Stimulated activated memory B cell treated with anti-CD40 and anti-IgM and Interleukin-4, amounts not matched to agents 10 μg/mL and 1 μg/mL and 100 μg/mL, for 72 hours (primary cell): ENCODE measurements at places on chromosomes 1 and 21.

- no peak for ATAC-seq
Measured at GRCh38 chr1:156748670-156749418, 2.6 kb downstream of the HDGF start.

DNA sequence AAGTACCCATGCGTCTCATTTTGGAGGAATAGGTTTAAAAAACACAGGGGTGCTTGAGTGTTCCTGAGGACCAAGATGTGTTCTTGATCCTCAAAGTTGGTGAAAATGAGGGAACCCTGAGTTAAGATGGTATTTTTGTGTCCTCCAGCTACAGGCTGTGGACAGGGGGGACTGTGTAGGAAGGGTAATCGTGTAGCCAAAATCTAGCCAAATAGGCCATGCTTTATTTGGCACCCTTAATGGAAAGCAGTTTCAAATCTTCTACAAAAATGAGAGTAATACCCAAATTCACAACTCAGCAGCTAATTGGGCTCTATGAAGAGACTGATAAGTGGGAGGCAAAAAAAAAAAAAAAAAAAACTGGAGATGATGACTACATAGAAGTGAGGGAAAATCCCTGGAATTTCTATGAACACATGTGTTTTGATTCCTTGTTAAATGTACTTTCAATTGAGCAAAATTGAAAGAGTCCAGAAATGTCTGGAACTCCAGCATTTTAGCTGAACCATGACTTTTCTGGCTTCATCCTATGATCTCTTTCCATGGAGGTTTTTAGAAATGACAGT is 470 bp downstream of the HSD11B1 start:
- no peak for ATAC-seq

- no peak for ATAC-seq
Measured at GRCh38 chr21:16454399-16454798, 724.6 kb downstream of the USP25 start.

GRCh38 chr1:227654858-227655752 is 80.0 kb downstream of the JMJD4 start:
- ATAC-seq = no peak

DNA sequence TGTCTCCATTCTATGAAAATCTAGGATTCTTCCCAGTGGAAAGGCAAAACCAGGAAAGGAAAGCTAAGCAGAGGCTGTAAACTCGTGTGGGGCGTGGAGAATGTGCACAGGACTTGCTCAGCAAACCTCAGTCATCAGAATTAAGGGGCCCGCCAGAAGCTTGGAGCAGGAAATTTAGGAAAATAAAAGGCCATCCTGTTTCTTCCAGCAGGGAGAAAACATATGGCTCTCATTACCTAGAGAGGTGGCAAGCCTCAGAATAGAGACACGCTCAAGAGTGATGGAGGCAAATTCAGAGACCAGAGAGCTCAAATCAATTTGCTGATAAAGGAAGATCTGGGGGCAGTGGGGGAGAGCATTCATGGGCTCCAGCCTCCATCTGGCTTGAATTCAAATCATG is 151.9 kb upstream of the KLHDC7A start:
- ATAC-seq = no peak

DNA sequence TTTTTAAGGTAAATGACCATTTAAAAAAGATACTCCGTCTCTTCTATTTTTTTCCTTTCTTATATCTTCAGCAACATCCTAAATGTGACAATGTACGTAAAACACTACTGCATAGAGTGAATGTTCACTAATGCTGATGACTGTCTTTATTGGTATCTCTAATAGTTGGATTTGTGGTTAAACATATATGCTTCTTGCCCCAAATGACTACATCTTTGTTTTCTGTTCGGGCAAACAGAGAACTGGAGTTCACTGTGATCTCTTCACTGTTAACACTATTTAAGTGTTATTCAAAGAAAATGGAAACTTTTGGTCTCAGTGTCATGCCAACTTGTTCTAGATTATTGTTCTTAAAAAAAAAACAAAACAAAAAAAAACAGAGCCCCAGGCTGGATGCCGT is 109.4 kb downstream of the KIF26B start:
- no peak for ATAC-seq

DNA sequence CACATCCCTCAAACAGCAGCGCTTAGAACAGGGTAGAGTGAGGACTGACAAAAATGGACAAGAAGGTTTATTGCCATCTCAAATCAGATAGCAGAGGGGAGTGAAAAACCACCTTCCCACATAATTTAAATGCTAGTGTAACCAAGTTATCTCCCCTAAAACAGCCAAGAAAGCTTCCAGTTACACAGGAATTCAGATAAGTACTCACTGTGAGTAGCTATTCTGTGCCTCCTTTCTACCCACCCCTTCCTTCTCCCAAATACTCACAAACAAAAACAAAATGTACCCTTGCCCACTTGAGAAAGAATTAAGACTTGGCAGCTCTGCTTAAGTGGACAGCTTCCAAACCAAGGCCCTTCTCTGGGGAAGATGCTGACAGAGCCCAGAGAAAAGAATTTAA is 9.1 kb downstream of the OTUD7B start:
- ATAC-seq = no peak

- ATAC-seq = no peak
Measured at GRCh38 chr1:166865926-166866325, 10.1 kb downstream of the TADA1 start.

DNA sequence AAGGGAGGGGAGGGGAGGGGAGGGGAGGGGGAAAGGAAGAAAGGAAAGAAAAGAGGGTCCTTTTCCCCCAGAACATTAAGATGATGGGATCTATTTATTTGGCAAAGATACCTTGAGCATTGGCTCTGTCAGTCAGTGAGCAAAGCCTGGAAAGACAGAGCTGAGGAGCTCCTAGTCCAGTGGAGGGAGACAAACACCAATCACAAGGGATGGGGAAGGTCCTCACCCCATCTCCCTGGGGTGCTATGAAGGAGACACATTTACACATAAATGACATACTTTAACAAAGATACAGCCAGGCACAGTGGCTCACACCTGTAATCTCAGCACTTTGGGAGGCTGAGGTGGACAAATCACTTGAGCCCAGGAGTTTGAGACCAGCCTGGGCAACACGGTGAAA is 154.9 kb upstream of the TIAM1 start:
- no peak for ATAC-seq

DNA sequence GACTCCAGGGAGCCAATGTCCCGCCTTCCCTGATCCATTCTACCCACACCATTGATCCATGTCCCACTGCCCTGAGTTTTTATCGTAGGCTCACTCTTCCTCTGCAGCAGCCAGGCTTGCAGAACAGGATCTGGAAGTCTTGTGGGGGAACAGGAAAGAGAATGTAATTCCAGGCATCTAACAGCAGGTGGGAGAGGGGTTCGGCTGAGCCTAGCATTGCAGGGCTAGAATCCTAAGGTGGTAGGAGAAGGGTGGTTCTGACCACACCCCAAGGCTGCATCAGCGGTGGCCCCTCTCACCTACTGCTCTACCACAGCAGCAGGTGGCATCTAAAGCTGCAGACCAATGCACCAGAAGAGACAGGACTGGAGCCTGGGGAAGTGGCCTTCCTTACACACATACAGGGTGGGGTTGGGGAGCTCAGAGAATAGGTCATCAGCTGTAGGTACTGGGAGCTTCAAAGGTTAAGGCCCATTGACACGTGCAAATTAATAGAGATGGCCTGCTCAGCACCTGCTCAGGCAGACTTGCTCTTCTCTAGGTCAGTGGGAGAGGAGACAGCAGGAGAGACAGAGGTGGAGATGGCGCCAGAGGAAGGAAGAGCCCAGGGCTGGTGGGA is 20.5 kb downstream of the KNCN start:
- ATAC-seq = no peak

GRCh38 chr1:11543392-11543791 is 64.4 kb downstream of the DISP3 start:
- no peak for ATAC-seq

- ATAC-seq = no peak
Measured at GRCh38 chr1:244709476-244710368, 56.8 kb downstream of the DESI2 start.

DNA sequence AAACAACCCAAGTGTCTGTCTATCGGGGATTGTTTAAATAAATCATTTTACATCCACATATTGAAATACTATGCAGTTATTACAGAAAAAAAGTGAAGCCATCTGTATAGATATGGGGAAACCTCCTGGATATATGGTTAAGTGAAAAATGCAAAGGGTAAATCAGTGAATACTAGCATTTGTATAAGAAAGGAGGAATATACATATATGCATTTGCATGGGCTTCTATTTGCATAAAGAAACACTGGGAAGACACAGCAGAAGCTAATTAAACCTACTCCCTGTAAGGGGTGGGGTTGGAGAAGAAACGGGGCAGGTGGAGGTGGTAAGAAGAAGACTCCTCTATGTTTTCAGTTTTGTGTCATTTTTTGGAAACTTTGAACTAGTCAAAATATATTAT is 16.6 kb upstream of the KIRREL1 start:
- no peak for ATAC-seq

DNA sequence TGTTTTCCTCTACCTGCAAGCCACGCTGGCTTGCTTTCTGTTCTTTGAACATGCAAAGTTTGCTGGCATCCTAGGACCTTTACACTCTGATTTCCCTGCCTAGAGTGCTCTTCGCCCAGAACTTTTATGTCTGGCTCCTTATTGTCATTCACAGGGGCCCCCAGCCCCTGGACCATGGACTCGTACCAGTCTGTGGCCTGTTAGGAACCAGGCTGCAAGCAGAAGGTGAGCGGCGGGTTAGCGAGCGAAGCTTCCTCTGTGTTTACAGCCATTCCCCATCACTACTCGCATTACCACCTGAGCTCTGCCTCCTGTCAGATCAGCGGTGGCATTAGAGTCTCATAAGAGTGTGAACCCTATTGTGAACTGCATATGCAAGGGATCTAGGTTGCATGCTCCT is 73.0 kb downstream of the ATG4C start:
- ATAC-seq = no peak

- no peak for ATAC-seq
Measured at GRCh38 chr21:21147374-21147745, 149.2 kb downstream of the NCAM2 start.

DNA sequence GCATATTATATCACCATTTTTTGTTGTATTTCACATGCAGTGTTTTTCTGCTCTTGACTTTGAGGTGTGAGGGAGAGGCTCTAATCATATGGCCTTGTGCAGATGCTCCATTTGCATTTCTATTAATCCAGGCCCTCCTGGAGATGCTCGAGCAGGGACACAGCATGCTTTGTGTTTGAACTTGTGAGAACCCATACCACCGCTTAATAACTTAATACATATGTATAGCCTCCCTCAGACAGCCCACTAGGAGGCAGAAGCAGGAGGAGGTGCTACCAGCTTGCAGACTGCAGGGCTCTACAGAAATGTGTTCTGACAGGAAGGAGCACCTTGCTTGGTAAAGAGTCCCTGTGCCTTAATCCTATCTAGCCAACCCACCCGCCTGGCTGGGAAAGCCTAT is 155.2 kb downstream of the BARHL2 start:
- no peak for ATAC-seq

- no peak for ATAC-seq
Measured at GRCh38 chr1:187943606-187944403, 1115.1 kb downstream of the PLA2G4A start.

- ATAC-seq = no peak
Measured at GRCh38 chr1:15053153-15053552, 100.4 kb upstream of the TMEM51 start.

GRCh38 chr1:36111151-36111550 is 13.9 kb downstream of the COL8A2 start:
- ATAC-seq = no peak

DNA sequence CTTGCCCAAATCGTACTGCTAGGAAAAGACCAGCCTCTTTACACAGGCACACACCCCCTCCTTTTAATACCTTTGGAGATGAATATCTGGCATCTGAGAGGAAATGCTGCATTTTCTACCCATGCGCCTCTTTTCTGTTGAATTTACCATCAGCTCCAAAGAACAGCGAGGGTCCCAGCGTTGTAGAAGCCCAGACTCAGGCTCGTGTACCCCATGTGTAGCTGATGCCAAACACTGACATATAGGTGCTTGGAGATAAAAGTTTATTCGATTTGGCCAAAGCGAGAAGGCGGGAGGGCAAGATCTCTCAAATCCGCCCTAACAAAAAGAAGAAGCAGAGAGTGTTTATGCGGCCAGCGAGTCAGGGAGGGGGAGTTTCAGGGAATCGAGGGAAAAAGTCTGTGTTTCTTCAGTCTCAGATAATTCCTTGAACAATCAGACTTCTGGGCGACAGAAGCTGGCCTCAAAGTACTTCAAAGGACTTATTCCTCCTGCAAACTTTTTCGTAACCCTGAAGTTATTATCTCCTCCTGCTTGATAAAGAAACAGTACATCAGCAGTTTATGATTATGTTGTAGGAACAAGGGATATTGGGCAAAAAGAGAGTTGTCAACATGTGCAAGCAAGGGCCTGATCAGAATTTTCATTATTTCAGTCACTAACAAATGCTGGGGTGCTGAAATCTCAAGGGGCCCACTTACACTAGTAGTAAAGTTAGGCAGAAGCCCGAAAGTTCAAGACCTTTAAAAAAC is 642 bp upstream of the CREG1 start:
- ATAC-seq = peak; percentile 9

- no peak for ATAC-seq
Measured at GRCh38 chr1:163169553-163169952, 33.2 kb downstream of the RGS5 start.

- peak; percentile 87 for ATAC-seq
Measured at GRCh38 chr1:223748405-223748772, 36.0 kb downstream of the CAPN2 start.

DNA sequence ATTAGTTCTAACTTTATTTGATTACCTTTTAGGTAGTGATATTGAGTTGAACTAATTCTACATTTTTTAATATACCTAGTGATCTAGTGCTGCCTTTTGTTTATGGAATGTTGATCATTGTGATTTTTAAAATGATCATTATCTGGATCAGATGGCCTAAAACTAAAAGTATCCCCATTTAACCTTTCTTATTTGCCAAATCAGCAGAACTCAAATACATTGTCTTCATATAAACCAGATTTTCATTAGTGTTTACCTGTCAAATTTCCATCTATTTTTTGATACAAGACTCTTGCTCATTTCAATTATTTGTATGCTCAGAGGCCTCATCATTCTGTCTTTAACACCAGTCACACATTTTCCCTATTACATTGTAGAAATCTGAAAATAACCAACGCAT is 441.2 kb downstream of the PTPRC start:
- no peak for ATAC-seq

DNA sequence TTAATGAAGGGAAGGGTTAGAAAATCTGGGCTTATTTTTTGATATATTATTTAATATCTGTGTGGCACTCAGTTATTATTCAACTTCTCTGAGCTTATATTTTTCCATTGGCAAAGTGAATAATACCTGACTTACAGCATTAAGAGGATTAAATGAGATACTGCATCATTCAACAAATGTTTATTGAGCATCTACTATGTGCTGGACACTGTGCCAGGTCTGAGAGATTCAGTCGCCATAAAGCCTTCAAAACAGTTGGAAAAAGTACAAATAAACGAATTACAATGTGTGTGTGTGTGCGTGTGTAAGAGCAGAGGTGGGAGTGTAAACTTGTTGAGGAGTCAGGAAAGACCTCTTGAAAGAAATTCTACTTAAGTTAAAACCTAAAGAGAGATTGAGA is 87.9 kb upstream of the CD53 start:
- no peak for ATAC-seq

GRCh38 chr1:69985901-69986439 is 219.4 kb downstream of the LRRC40 start:
- ATAC-seq = no peak
